ENCODE measurements at places on chromosomes 6 and 20.

DNA sequence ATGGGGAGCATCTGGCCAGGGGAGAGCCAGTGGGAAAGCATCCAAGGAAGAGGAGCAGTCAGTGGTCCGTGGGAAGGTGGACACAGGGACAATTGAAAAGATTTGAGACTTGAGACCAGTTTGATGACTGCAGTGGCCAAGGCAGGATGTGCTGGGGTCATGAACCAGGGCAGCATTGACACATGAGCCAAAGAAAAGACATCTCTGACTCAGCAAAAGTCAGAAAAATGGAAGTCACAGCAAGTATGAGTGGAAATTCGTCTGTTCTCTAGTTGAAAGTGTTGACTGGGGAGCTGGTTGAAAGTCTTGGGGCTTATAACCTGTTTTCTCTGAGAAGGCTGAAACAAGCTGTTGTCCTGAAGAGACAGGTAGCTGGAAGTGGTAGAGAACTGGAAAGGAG is 31.3 kb downstream of the RAB22A start:
- DNase-seq: peak; percentile 11

DNA sequence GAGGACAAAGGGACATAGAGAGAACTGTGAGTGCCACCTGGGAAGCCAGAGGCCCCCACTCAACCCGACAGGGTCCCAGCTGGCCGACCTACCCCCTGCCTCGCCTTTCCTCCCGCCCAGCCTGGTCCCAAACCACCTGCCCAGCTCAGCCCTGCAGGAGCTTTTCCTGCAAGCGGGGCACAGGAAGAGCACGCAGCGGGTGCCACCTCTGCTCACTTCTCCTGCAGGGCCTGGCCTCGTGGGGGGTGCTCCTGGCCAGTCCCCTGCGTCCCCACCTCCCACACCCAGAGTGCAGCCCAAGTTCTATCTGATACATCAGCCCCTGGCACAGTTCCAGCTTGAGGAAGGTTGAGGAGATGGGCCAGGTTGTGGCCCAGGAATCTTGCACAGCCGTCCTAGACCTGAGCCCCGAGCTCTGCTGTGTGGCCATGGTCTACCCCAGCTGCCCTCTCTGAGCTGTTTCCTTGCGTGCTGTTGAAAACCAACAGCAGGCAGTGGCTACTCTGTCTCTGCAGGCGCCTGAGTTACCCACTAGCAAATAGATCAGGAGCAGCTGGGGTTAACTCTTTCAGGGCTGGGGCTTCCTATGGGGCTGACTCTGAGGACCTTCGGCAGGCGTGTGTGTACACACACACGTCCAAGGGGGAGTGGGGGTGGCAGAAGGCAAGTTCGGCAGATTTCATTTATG is 1.7 kb downstream of the NECAB3 start:
- DNase-seq: no peak

DNA sequence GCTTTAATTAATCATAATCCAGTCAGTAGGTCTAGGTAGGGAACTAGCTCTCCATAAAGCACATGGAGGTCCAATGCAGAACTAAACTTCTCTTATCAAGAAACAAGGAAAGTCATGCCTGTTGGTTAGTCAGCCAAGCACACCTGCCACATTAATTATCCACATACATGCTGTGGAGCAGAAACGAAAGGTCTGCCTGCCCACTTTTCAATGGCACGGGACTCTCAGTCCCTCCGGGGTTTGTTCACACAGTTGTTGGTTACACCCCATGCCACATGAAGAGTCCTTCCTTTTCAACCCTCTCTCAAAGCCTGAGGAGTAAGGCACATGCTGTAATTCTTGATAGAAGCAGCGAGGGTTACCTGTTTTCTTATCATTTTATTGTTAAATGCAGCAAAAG is 1096.4 kb upstream of the MAP3K7 start:
- no peak for DNase-seq

- DNase-seq: no peak
Observed at GRCh38 chr6:170244721-170245474, 46.0 kb downstream of the DLL1 start.

DNA sequence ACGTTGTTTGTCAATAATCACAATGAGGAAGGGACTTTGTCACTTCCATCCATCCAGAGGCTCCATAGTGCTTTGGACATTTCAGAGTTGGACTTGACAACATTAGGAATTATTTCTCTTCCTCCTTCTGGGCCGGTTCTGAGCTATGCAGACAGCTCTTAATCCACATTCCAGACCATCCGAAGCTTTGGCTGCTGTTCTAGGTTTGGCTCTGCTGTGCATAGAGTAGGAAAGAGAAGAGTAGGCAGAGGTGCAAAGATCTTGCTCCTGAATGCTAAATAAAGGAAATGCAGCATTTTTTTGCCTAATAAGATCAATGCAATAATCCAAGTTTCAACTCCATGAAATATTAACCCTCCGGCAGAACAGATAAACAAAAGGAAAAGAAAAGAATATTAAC is 251.8 kb upstream of the PRND start:
- no peak for DNase-seq

DNA sequence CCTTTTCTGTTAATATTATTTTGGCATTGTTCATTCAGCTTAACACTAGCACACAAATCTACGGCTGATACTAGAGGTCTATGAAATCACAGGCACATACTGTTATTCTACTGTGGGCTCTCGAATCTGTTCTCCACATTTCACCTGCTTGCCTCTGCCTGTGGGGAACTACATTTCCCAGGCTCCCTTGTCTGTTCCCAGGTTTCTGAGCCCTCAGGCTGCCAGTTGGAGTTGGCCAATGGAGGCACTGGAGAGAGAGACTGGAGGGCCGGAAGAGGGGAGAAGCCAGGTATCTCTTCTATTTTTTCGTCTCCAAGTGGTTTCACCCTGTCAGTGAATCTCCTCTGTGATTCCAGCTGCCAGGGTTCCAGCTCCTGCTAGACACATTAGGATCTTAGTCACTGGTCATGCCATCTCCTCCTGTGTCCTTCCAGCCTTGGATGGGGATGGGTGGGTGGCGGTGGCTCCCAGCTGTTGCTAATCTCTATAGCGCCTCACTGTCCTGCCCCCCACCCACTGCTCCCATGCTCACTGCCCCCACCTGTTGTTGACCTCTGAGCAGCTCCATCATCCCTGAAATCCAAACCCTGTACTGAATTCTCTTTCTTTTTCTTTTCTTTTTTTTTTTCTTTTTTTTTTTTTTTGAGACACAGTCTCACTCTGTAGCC is 188.2 kb downstream of the LRFN2 start:
- no peak for DNase-seq

GRCh38 chr20:6715401-6715941 is 52.0 kb upstream of the BMP2 start:
- peak; percentile 9 for DNase-seq

DNA sequence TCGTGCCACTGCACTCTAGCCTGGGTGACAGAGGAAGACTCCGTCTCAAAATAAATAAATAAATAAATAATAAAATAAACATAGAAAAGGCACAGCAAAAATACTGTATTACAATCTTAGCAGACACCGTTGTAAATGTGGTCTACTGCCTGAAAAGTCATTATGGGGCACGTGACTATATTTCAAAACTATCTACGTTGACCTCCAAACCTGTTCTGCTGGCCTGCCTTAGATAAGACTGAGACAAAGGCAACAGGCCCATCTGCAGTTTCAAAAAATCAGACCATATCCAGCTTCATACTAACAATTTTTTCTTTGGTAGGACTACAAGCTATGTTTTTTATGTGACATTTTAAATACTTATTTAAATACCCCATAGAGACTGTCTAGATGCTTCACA is 59.1 kb downstream of the AGPAT4 start:
- DNase-seq: peak; percentile 14

GRCh38 chr6:31332637-31333602 is 24.1 kb downstream of the HLA-B start:
- DNase-seq: no peak

DNA sequence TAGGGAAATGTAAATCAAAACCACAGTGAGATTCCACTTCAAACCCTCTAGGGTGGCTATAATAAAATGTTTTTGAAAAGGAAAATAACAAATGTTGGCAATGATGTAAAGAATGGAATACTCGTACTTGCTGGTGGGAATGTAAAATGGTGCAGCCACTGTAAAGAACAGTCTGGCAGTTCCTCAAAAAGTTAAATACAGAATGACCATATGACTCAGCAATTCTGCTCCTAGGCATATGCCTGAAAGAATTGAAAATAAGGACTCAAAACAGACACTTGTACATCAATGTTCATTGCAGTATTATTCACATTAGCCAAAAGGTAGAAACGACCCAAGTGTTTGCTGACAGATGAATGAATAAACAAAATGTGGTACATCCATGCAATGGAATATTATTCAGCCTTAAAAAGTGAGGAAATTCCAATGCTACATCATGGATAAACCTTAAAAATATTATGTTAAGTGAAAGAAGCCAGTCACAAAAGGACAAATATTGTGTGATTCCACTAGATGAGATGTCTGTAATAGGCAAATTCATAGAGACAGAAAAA is 10.2 kb upstream of the RNF114 start:
- no peak for DNase-seq

GRCh38 chr20:4021906-4022305 is 6.5 kb upstream of the RNF24 start:
- DNase-seq: no peak

GRCh38 chr6:7911345-7911725 is 747 bp upstream of the TXNDC5 start:
- peak; percentile 63 for DNase-seq

DNA sequence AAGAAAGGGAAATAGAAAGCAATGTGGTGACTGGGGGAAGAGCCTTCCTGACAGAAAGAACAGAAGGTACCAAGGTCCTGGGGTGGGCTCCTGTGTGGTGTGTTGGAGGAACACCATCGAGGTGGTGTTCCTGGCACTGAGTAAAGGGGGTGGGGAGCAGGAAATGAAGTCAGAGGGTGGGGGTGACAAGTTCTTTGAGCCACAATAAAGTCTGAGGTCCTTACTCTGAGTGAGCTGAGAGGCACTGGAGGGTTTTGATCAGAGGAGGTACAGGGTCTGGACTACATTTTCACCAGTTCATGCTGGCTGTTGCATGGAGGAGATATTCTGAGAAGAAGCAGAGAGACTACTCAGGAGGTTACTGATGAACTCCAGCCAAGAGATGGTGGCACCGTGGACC is 198.2 kb downstream of the GMPR start:
- no peak for DNase-seq

GRCh38 chr6:31267651-31268368 is 4.1 kb downstream of the HLA-C start:
- DNase-seq: no peak

DNA sequence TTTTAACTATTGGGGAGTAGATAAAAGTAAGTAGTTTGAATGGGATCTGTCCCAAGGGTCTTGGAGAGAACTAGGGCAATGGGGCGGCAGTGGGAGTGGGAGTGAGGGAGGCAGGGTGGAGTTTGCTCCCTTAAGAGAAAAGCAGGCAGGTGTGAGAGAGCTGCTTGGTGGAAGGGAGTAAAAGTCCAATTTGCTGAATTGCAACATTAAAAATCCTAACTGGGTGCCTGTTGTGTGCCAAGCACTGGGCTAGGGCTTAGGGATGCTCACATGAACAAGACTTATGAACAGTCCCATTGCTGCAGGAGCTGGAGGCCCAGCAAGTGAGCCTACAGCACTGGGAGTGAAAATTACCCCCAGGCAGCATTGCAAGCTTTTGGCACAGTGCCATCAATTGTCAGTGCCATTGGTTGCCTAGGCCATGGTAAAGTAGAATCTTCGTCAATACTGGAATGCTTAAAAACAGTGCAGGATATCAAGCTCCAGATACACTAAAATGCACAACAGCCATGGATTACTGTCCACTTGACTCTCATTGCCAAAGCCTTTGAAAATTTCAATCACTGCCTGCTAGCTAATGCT is 277.7 kb upstream of the JARID2 start:
- no peak for DNase-seq

- peak; percentile 97 for DNase-seq
Observed at GRCh38 chr6:122696853-122697252, 82.7 kb upstream of the FABP7 start.

DNA sequence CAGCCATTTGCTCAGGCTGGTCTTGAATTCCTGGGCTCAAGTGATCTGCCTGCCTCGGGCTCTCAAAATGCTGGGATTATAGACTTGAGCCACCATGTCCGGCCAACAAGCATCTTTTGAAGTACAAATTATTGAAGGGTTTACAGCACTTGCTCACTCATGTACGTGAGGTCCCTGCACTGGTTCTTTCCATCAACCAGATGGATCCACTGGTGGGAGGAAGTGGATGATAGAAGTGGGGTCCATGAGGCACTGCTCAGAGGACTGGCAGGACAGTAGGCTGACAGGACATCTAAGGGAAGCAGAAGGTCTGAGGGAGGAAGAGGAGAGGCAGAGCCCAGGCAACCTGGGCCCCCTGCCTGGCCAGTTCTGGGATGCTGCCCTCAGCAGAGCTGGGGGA is 109.2 kb upstream of the NXT1 start:
- DNase-seq: no peak

- peak; percentile 99 for DNase-seq
Observed at GRCh38 chr20:36861875-36862801, 13.8 kb upstream of the TLDC2 start.

- DNase-seq: peak; percentile 46
Observed at GRCh38 chr6:33630014-33630413, 8.9 kb downstream of the ITPR3 start.

DNA sequence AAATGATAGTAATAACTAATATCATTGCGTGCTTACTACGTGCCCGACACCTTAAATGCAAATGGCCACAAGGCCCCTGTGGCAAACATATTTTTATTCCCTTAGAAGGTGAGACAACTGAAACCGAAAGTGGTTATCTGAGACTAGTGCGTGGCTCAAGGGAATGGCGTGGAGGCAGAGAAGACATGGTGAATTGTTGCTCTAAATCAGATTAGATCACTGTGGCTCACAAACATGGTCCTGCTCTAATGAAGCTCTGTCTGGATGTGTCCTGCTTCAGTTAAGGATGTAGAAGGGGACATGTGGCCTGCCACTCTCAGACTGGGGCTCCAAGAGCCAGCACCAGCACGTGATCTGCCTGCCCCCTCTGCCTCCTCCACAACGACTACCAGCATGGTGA is 124.2 kb upstream of the GMDS start:
- DNase-seq: no peak

DNA sequence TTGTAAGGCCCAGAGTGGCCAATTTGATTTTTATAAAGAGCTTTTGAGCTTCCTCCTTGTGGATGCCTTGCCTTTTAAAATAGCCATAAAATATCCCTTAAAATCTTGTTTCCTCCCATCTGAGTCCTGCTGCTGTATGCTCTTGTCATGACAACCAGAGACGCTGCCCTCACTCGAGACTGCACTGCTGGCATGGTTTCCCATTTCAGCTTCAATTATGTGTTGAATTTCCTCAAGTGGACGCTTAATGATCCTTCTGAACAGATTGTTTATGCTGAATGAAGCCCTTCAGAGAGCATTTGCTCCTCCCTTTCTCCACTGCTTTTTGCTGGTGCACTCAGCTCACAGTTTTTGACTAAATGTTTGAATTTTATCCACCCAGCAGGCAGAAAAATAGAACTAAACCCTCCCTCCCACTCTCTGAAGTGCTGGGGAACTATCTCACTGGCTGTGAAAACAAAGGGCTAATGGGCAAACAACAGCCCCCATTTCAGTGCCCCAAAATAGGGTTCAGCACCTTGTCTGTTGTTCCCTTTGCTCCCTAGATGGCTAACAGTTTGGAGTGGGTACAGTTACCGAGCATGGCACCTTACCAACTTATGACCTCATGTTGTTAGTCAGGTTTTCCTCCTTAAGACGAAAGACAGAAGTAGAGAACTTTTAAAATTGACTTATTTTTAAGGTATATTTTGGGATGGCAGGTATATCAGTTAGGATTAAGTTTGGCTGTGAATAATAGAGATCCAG is 45.5 kb upstream of the RNF8 start:
- DNase-seq: peak; percentile 61

- no peak for DNase-seq
Observed at GRCh38 chr6:119463081-119463626, 113.6 kb upstream of the MAN1A1 start.

- DNase-seq: no peak
Observed at GRCh38 chr6:108837236-108837971, 10.8 kb upstream of the ARMC2 start.
